ENCODE measurements at places on chromosomes 4 and X.

- DNase-seq = no peak
These were observed 5.9 kb downstream of the MAGEA11 start for GRCh38 chrX:149717803-149718202.

DNA sequence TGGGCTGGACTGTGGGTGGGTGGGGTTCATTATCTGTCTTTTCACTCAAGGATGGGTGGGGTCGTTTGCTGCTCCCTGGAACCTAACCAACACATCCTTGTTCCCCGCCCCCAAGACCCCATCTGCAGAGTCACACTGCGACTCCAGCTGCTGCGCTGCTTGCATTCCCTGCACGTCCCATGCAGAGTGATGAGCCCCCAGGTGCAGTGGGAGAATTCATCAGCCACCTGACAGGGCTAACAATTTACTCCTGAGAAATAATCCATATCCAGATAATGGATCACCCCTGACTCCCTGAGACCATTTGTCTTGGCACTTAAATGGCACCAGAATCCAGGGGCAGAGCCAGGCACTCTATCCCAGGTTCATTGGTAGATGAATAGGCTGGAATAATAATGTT lies 12.4 kb upstream of the ARHGAP36 start:
- DNase-seq = no peak

- DNase-seq = no peak
These were observed 25.1 kb downstream of the PIR start for GRCh38 chrX:15468036-15468435.

- DNase-seq = no peak
These were observed 56.3 kb upstream of the SPRY1 start for GRCh38 chr4:123340381-123340701.

GRCh38 chrX:122863067-122863466 lies 321.0 kb upstream of the GRIA3 start:
- no peak for DNase-seq
